ENCODE measurements at places on chromosomes 3 and 15.
A peak's percentile ranks its signal among the peaks of the same experiment; 100 is the strongest.

DNA sequence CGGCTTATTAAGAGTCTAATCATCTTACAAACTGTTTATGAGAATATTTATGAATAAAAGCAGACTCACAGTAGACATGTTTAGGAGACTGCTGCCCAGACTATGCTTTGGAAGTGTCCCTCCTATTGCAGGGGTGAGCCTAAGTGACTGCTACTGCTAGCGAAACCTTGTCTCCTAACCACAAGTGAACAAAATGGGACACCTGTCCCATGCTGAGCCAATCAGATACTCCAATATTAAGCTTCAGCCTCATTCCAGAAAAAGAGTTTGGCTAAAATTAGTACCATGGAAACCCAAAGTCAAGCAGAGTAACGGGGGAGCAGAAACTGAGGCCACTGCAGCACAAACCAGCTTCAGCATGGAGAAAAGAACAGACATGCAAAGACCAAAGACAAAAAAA, 4.6 kb downstream of the DENND6A start:
- DNase-seq: no peak

- no peak for DNase-seq
Observed at GRCh38 chr15:75192307-75192706, 9.4 kb upstream of the C15orf39 start.

DNA sequence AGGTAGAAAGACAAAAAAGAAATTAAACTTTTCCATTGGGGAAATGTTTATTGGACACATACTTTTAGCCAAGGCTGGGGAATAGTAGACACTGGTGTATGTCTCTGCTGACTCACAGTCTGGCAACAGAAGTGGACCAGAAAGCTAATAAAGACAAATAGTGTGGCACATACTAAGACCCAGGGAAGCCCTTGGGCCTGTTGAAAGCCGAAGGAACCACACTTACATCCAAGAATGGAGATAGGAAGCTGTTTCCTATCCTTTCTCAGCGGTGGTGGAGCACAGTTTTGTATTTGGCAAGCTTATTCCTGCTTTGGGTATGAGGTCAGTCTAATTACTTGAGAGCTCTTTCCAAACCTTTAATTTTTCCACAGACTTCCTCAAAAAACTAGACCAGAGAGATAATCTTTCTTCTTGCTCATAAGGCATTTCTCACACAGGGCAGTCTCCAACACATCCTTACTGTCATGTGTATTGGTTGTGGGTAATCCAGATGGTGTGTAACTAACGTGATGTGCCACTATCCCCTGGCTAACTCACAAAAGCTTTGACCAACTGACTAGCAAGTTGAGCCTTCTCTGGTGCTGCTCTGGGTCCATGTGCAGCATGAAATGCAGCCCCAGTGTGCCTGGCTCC, 279.1 kb upstream of the IGF1R start:
- DNase-seq: no peak

GRCh38 chr15:68199340-68199739, 5.8 kb downstream of the CALML4 start:
- DNase-seq: no peak

DNA sequence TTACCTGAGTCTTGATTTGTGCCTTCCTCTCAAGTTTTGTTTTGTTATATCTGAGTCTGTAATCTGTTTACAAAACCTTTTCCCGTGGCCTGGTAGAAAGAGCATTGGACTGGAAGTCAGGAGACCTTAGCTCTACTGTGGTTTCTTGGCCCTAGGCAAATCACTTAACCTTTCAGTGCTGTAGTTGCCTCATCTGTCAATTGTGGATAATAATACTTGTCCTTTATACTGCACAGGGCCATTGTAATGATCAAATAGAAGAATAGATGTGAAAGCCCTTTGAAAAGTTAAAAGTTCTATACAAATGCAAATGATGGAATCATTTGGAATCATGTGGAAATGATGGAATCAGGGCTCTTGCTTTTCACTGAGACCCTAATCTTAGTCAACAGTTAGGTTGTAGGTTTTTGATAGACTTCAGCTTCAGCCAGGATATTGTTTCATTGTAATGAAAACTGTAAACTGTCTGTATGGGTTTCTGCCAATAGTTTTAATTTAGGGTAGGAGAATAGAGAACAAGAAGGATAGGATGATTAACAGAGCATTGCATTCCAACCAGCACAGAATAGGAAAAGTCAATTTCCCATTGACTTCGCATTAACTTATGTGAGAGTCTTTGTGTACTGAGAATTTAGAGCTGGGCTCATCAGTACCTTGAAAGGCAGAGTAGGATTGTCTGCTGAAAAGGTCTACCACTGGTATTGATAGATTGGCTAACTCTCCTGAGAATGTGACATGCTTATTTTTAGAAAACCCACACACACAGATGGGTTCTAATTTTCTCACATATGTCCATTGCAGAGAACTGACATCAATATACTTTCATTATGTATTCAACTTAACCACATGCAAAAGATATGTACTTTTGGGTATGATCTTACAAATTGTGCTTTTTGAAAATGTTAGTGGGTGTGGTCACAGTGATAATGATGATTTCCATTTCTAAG, 21.8 kb downstream of the MAP2K5 start:
- no peak for DNase-seq

DNA sequence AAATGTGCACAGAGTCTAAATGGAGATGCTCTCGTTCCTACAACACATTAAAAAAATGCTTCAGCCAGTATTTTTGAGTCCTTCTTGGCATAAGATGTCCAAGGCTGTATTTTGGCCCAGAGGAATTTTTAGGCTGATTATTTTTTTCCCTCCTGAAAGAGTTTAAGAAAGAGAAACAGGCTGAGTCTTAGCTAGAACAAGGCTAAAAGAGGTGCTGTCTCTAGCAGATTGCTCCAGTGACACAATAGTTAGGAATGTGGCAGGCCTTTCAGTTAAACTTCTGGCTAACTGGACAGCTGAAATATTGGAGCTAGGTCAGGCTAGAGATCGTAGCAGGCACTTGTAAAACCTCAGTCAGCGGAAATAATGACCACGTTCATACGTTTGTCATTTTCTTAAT, 271.4 kb upstream of the RARB start:
- DNase-seq: no peak

- DNase-seq: no peak
Observed at GRCh38 chr3:142064454-142064853, 84.9 kb downstream of the TFDP2 start.

- DNase-seq: no peak
Observed at GRCh38 chr3:159069091-159069490, 267.2 kb downstream of the MFSD1 start.

GRCh38 chr3:66386011-66386924, 114.6 kb downstream of the LRIG1 start:
- no peak for DNase-seq

- peak; percentile 32 for DNase-seq
Observed at GRCh38 chr15:68055224-68055705, 1.1 kb downstream of the PIAS1 start.

DNA sequence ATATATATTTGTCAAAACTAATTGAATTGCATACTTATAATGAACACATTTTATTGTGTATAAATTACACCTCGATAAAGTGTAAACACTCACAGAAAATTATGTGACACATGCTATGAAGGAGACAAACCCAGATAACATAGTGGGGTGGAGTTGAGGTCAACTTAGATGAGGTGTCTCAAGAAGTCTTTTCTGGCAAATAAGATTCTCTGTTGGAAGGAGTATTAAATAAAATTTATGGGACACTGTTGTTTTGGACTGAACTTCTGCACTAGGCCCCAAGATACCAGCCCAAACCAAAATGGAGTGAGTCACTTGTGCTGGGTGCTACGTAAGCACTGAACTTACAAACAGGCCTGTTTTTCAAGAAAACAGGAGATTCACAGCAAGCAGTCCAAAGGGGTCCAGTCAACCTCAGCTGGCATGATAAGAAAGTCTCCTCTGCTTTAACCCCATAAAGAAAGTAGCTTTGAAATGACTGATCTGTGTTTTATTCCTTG, 18.7 kb downstream of the ACTC1 start:
- DNase-seq: no peak

DNA sequence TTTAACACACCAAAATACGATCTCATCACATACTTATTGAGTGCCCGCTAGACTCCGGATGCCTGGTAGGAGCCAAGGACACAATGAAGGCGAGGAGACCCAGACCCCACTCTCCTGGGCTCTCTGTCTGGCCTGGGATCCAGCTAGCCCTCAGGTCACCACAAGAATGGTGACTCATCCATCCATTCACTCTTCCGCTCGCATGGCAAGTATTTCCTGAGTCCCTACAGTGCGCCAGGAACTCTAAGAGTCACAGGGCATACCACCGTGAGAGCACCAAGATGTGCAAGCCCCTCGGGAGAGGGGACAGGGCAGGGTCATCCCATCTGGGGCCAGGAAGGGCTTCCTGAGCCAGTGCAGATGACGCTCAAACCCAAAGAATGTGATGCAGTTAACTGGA, 101.6 kb upstream of the PRR20G start:
- no peak for DNase-seq

DNA sequence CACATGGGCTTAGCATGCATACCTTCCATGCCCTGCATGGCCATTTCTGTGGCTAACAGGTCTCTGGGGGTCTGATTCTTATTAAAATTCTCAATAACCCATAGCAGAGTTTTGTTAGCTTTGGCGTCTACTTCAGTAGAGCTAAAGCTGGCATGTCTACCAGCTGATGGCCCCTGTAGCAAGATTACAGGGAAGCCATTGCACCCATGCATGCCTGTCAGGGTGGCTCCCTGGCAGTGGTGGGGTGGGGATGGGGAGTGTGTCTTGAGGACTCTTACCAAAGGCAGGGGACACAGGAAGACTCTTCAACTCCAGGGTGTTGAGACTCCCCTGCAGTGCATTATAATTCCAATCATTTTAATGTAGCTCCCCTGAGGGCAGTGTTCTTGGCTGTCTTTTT, 4.7 kb downstream of the KY start:
- no peak for DNase-seq

- no peak for DNase-seq
Observed at GRCh38 chr3:113536627-113537101, 4.3 kb downstream of the SIDT1 start.

GRCh38 chr3:132926098-132926497, 112.1 kb upstream of the TMEM108 start:
- DNase-seq: no peak

- DNase-seq: no peak
Observed at GRCh38 chr3:61169621-61170251, 81.5 kb downstream of the FHIT start.

All from stimulated activated CD4-positive, alpha-beta T cell treated with anti-CD3 and anti-CD28 coated beads, Interleukin-1b, Interleukin-23, amount 100 ng/mL, for 4 hours (primary cell).